ENCODE measurements at places on chromosomes 7 and 10.

DNA sequence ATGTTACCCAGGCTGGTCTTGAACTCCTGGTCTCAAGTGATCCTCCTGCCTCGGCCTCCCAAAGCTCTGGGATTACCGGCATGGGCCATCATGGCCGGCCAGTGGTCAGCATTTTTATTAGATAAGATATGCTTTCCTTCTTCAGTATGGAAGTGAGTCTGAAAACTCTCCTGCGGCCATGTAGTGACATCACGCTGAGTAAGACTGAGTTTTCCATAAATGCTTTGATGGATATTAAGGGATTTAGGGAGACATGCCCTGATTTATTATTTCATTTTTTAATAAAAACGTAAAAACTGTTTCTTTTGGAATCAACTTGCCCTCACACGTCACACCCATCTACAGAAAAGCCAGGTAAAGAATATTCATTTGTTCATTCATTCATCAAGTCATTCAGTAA, 48.4 kb downstream of the DYNC1I1 start:
- DNase-seq: no peak

DNA sequence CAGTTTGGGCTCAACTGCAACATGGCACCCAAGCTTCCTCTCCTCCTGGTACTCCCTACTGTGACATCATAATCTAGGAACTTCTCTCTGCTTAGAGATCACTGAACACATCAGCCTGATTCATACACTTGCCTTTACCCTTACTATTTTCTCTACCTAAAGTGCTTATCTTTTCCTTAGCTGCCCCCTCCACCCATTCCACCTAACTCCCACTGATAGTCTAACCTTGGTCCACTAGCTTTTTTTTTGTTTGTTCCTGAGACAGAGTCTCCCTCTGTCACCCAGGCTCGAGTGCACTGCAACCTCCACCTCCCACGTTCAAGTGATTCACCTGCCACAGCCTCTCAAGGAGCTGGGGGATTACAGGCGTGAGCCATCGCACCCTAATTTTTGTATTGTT, 15.9 kb downstream of the CUL2 start:
- DNase-seq: no peak

GRCh38 chr10:50554376-50554994, 69.3 kb downstream of the SGMS1 start:
- DNase-seq: no peak

DNA sequence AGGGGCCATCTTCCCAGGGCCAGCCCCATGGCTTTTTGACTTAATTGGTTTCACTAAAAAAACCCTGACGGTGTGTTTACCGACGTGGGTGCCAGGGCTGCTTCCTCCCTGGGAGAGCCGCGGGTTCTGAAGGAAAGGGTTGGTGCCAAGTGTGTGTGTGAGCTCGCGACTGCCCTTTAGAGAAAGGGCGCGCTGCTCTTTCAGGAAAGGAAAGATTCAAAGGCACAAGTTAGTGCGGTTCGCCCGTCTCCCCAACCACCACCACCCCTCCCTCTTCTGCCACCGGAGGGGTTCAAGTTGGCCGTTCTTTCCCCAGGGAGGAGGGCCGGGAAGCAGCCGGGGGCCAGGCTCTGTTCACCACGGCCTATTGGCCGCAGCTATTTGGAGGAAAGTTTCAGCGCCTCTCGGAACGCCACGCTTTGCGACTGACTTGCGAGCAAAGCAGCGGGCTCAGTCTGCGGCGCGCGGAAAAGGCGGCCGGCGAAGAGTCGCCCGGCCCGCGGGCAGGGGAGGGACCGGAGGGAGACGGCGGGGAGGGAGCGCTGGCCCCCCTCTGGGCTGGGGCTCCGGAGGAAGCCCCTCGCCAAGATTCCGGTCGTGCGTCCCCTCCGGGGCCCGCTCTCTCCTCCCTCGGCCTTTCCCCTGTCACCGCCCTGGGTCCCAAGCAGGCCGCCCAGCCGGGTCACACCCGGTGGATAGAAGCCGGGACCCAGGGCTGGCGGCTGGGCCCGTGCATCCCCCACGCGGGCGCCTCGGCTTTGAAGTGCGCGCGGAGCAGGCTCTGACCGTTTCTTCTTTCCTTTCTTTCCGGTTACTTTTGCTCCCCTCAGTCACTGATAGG, 165.9 kb upstream of the PPP1R3A start:
- peak; percentile 52 for DNase-seq

DNA sequence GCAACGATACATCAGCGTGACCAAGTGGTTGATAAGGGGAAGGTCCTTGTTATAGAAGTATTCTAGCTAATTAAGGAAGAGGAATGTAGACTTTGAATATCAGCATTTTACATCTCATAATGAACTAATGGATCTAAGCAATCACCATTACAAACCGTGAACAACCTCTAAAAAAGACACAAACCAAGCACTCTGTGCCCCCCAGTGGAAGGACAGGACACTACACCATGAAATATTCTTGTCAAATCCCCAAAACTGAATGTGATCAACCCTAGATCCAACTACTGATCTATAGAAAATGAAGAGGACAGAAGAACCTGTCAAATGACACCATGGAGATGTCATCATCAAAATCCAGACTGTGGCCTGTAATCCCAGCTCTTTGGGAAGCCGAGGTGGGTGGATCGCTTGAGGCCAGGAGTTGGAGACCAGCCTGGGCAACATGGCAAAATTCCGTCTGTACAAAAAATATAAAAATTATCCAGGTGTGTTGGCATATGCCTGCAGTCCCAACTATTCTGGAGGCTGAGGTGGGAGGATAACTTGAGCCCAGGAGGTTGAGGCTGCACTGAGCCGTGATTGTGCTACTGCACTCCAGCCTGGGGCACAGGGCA, 111.3 kb upstream of the CARD11 start:
- peak; percentile 51 for DNase-seq
